ENCODE measurements at places on chromosomes 11 and 22. TPM values are rescaled to one million over a fixed set of nuclear protein-coding genes. Genes with fewer than 3 reads are reported as not detected.

DNA sequence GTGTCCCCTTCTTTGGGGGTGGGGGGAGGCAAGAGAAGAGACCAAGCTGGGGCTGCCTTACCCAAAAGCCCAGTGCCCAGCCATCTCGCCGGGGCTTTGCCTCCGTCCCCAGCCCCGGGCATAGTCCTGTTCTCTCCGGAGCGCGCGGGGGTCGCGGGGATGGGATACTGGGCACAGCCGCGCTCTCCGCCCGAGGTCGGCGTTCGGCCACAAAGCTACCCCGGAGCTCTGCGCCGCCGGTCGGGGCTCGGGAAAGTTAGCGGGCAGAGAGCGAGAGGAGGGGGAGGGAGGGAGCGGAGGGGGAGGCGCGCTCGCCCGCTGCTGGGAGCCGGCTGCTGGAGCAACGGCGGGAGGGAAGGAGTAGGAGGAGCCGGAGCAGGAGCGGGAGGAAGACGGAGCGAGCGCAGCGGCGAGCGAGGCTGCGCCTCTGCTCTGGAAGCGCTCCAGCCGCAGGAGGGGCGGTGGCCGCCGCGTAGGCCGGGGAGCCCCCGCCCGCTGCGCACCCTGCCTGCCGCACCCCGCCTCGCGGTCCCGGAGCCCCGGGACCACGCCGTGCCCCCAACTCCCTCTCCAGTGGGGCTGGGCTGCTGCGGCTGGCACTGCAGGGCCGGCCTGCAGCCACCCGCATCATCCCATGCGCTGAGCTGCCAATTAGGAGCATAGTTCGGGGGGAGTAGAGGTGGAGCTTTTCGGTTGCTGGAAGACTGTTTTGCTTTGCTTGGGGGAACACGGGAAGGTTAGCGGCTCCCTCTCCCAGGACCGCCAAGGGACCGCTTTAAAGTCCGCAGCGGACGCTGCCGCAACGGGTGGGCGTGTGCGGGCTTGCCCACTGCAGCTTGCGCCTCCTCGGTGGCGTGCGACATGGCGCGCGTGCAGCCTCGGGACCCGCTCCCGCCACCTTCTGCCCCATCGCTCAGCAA, at the start of gene SCN4B:
Gene SCN4B (minus strand): TSS at position 272 of the 920 bp plus-strand sequence. CDS start 150 bp downstream, at position 122.
- H3K36me3 ChIP-seq, result no peaks in the 10 kb centered on the region
- DNase-seq, result no peak
- peaks cover 46% of the 10 kb centered on the region for H3K4me1 ChIP-seq

GRCh38 chr11:102676084-102676483, 29.5 kb downstream of the MMP27 start:
- no peak overlapping the region for H3K4me3 ChIP-seq
- no peak for DNase-seq
- H3K4me1 ChIP-seq, result no peaks in the 10 kb centered on the region
- no peaks in the 10 kb centered on the region for H3K36me3 ChIP-seq

DNA sequence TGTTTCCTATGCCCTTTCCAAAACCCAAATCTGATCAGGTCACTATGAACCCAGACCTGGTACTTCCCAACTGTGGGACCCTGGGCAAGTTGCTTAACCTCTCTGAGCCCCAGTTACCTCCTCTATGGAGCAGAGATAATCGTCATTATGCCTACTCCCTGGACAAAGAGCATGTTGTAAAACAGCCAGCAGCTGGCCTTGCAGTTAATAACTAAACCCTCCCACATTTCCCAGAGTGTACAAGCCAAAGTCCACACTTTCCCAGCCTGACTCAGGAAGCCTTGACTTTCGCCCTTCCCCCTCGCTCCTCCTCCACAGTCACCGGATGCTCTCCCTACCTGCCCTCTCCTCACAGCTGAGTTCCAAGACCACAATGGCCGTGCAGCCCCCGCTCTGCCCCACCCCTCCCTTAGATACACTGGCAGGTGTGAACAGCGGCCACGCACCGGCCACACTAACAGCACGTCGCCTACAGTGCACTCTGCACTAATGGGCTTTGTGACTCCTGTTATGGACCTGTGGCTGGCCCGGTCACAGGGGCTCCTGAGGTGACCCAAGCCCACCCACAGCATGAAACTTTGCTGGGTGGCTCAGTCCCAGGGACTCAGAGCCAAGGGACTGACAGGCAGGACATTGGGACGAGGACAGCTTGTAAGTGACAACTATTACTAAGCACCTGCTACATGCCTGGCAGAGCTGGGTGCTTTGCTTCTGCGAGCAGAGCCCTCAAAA, 15.6 kb upstream of the MFNG start:
- no peaks in the 10 kb centered on the region for H3K36me3 ChIP-seq
- peak overlapping the region; percentile 65 for H3K27ac ChIP-seq

DNA sequence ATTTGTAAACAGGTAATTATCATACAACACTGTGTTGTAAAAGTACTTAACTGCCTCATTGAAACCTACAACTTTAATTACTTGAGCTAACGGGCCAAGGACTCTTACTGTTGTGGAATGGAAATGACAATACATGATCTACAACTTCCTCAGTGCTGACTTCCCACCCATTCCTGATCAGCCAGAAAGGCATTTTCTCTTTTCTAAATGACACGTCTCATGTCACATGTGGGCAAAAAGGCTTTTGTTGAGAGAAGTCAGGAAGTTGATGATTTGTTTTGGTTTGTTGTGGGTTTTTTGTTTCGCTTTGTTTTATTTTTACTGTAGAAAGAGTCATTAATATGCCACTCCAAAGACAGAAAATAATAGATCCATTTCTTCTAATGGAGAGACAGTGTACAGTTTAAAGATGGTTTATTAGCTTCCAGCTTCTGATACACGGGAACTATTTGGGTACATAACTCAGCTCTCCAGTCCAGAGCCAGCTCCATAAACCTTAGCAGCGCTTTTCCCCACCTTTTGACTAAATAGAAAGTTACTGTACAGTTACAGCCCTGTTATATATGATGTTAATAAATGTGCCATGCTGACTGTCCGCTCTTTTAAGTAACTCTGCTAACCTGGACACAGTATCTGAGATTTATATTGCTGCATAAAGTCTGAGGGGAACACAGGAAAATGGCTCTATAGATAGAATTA, 509.4 kb upstream of the API5 start:
- H3K27me3 ChIP-seq, result no peaks in the 10 kb centered on the region
- H3K36me3 ChIP-seq, result no peaks in the 10 kb centered on the region
- no peak overlapping the region for H3K27ac ChIP-seq
- no peak overlapping the region for H3K4me3 ChIP-seq
- no peak for DNase-seq
- H3K4me1 ChIP-seq, result no peaks in the 10 kb centered on the region

GRCh38 chr11:121443688-121444275, 8.3 kb upstream of the SORL1 start:
- no peaks in the 10 kb centered on the region for H3K27me3 ChIP-seq
- H3K4me1 ChIP-seq, result no peaks in the 10 kb centered on the region
- H3K27ac ChIP-seq, result no peak overlapping the region
- no peak overlapping the region for H3K4me3 ChIP-seq
- H3K36me3 ChIP-seq, result no peaks in the 10 kb centered on the region

- H3K27ac ChIP-seq, result peak overlapping the region; percentile 11
- peak; percentile 96 for DNase-seq
- no peaks in the 10 kb centered on the region for H3K27me3 ChIP-seq
- H3K4me3 ChIP-seq, result no peak overlapping the region
- H3K36me3 ChIP-seq, result no peaks in the 10 kb centered on the region
- peaks cover 4% of the 10 kb centered on the region for H3K4me1 ChIP-seq
These were observed 8.4 kb upstream of the SLC22A8 start for GRCh38 chr11:63023841-63024648.

- no peak overlapping the region for H3K27ac ChIP-seq
- no peaks in the 10 kb centered on the region for H3K36me3 ChIP-seq
- no peaks in the 10 kb centered on the region for H3K4me1 ChIP-seq
- no peaks in the 10 kb centered on the region for H3K27me3 ChIP-seq
These were observed 1117.7 kb downstream of the BRD1 start for GRCh38 chr22:48709976-48710375.

GRCh38 chr22:23793326-23793725, 6.6 kb downstream of the SMARCB1 start:
- DNase-seq, result no peak
- peaks cover 34% of the 10 kb centered on the region for H3K36me3 ChIP-seq
- H3K27me3 ChIP-seq, result no peaks in the 10 kb centered on the region
- no peak overlapping the region for H3K27ac ChIP-seq

- H3K36me3 ChIP-seq, result no peaks in the 10 kb centered on the region
- no peak overlapping the region for H3K4me3 ChIP-seq
- no peaks in the 10 kb centered on the region for H3K4me1 ChIP-seq
- H3K27me3 ChIP-seq, result peaks cover 3% of the 10 kb centered on the region
These were observed 22.7 kb upstream of the FGF19 start for GRCh38 chr11:69726481-69726880.

- DNase-seq, result no peak
- no peak overlapping the region for H3K27ac ChIP-seq
- no peaks in the 10 kb centered on the region for H3K27me3 ChIP-seq
- H3K4me3 ChIP-seq, result no peak overlapping the region
These were observed 6.2 kb downstream of the HPS4 start for GRCh38 chr22:26477341-26477731.

- no peaks in the 10 kb centered on the region for H3K36me3 ChIP-seq
- DNase-seq, result peak; percentile 70
- peaks cover 17% of the 10 kb centered on the region for H3K27me3 ChIP-seq
- H3K4me3 ChIP-seq, result no peak overlapping the region
- H3K4me1 ChIP-seq, result no peaks in the 10 kb centered on the region
These were observed 7.7 kb downstream of the E2F8 start for GRCh38 chr11:19232910-19233503.

GRCh38 chr11:285021-285893, 3.7 kb upstream of the PGGHG start:
- no peak overlapping the region for H3K4me3 ChIP-seq
- peaks cover 15% of the 10 kb centered on the region for H3K4me1 ChIP-seq
- DNase-seq, result no peak
- peaks cover 31% of the 10 kb centered on the region for H3K27me3 ChIP-seq
- no peaks in the 10 kb centered on the region for H3K36me3 ChIP-seq

GRCh38 chr11:92251980-92252379, 27.4 kb downstream of the FAT3 start:
- no peaks in the 10 kb centered on the region for H3K27me3 ChIP-seq
- DNase-seq, result no peak
- H3K4me1 ChIP-seq, result no peaks in the 10 kb centered on the region
- H3K27ac ChIP-seq, result no peak overlapping the region
- H3K4me3 ChIP-seq, result no peak overlapping the region

- peaks cover 28% of the 10 kb centered on the region for H3K4me1 ChIP-seq
- DNase-seq, result no peak
- H3K27me3 ChIP-seq, result no peaks in the 10 kb centered on the region
- H3K27ac ChIP-seq, result no peak overlapping the region
- no peak overlapping the region for H3K4me3 ChIP-seq
These were observed 64.6 kb upstream of the TTC12 start for GRCh38 chr11:113249786-113250185.

DNA sequence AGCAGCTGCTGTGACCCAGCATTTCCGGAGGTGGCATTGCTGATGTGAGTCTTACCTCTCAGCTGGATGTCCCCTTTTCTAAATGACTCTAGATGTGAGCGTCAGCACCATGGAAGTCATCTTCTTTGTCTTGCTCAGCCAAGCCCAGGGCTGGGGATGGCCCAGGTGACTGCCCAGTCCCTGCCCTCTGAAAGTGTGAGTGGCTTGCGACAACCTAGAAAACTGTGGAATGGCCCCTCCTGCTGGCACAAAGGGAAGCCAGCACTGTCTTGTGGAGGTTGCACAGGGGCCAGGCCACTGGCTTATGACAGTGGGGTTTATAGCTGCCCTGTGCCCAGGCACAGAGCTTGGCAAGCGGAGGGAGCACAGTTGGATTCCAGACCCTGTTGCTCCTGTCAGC, 6.2 kb downstream of the TUB start:
- H3K27ac ChIP-seq, result no peak overlapping the region
- H3K4me1 ChIP-seq, result peaks cover 49% of the 10 kb centered on the region
- DNase-seq, result no peak
- H3K4me3 ChIP-seq, result no peak overlapping the region
- no peaks in the 10 kb centered on the region for H3K27me3 ChIP-seq

- no peak for DNase-seq
- no peak overlapping the region for H3K4me3 ChIP-seq
- H3K27me3 ChIP-seq, result no peaks in the 10 kb centered on the region
- H3K4me1 ChIP-seq, result no peaks in the 10 kb centered on the region
- H3K36me3 ChIP-seq, result no peaks in the 10 kb centered on the region
- H3K27ac ChIP-seq, result no peak overlapping the region
These were observed 984.3 kb upstream of the CCDC90B start for GRCh38 chr11:84270466-84270865.

- no peaks in the 10 kb centered on the region for H3K36me3 ChIP-seq
- peak within 1 kb of the TSS; percentile 95 for H3K27ac ChIP-seq
- DNase-seq, result peak; percentile 98
- H3K4me1 ChIP-seq, result peaks cover 43% of the 10 kb centered on the region
- H3K4me3 ChIP-seq, result peak within 1 kb of the TSS; percentile 65
These were observed at the start of gene MRGPRF for GRCh38 chr11:69013009-69013951. TSS of gene MRGPRF (minus strand) at chr11:69013246. CDS start at chr11:69009901, 3,345 bp downstream.

GRCh38 chr11:123302751-123303195, 107.7 kb upstream of the CLMP start:
- H3K36me3 ChIP-seq, result no peaks in the 10 kb centered on the region
- H3K4me3 ChIP-seq, result no peak overlapping the region
- no peak for DNase-seq
- no peaks in the 10 kb centered on the region for H3K27me3 ChIP-seq
- H3K4me1 ChIP-seq, result peaks cover 16% of the 10 kb centered on the region
- no peak overlapping the region for H3K27ac ChIP-seq

GRCh38 chr11:38305682-38306081, 1707.6 kb upstream of the RAG2 start:
- H3K4me3 ChIP-seq, result no peak overlapping the region
- no peaks in the 10 kb centered on the region for H3K4me1 ChIP-seq

GRCh38 chr11:94184846-94185245, 56.2 kb downstream of the PANX1 start:
- H3K4me3 ChIP-seq, result no peak overlapping the region

GRCh38 chr22:17732251-17732854, 41.9 kb downstream of the BID start:
- peaks cover 89% of the 10 kb centered on the region for H3K36me3 ChIP-seq
- no peak for DNase-seq
- no peak overlapping the region for H3K4me3 ChIP-seq
- H3K4me1 ChIP-seq, result peaks cover 6% of the 10 kb centered on the region
- no peaks in the 10 kb centered on the region for H3K27me3 ChIP-seq

GRCh38 chr11:28400331-28401100, 292.3 kb downstream of the METTL15 start:
- no peak overlapping the region for H3K4me3 ChIP-seq
- no peaks in the 10 kb centered on the region for H3K4me1 ChIP-seq
- no peak overlapping the region for H3K27ac ChIP-seq
- H3K27me3 ChIP-seq, result no peaks in the 10 kb centered on the region
- no peaks in the 10 kb centered on the region for H3K36me3 ChIP-seq

DNA sequence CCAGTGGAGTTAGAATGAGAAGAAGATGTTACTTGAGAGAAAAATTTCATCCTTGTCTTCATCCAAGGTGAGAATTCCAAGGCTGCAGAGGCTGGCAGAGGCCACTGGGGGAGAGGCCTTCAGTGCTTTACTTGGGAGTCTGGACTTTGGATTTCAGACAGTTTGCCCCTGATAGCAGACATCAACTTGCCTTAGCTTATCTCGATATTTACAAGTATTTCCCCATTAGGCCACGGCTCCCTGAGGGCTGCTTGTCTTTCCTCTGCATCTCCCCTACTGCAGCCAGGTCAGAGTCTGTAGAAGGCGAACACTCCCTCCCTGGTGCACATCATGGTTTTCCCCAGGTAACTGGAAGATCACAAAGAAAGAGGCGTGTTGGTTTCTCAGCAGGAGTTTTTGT, 29.9 kb upstream of the BSX start:
- H3K27ac ChIP-seq, result no peak overlapping the region
- H3K27me3 ChIP-seq, result no peaks in the 10 kb centered on the region
- no peaks in the 10 kb centered on the region for H3K4me1 ChIP-seq
- H3K4me3 ChIP-seq, result no peak overlapping the region
- no peaks in the 10 kb centered on the region for H3K36me3 ChIP-seq

The PICK1 gene
- total RNA-seq, result 23.3 TPM

The KRTAP5-7 gene
- not detected for total RNA-seq

The TEX54 gene
- total RNA-seq, result not detected

The PKP3 gene
- 0.83 TPM for total RNA-seq

The ARHGAP20 gene
- 6.8 TPM for total RNA-seq

The CD3G gene
- 0.13 TPM for total RNA-seq

The CCDC116 gene
- 0.26 TPM for total RNA-seq

The MS4A4E gene
- 3.8 TPM for total RNA-seq

The MPEG1 gene
- total RNA-seq, result 12.1 TPM

The C22orf31 gene
- not detected for total RNA-seq

All from esophagus muscularis mucosa (tissue), 4 donors.